ENCODE measurements at places on chromosomes 11 and 22.

GRCh38 chr11:76901144-76901543 is 40.4 kb downstream of the ACER3 start:
- DNase-seq: no peak

DNA sequence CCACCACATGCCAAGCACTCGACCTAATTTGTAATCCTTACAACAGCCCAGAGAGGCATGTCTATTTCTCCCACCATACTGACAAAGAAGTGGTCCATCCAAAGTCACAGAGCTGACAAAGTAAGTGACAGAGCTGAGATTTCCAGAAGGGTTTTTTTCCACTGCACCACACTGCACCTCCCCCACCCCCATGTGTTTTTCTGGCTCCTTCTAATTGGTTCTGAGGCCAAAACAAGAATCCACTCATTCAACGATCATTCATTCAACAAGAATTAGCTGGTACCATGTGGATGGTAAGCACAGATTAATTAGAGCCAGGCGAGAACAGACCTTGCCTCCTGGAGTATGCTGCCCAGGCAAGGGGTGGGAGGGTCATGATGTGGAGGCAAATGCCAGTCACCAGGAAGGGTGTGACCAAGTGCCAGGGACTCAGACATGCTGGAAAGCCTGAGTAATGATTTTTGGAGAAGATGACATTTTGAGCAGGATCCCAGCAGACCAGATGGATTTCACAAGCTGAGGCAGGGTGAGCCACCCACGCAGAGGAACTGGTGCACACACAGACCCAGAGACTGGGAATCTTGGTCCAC is 14.9 kb upstream of the PRG2 start:
- no peak for DNase-seq

DNA sequence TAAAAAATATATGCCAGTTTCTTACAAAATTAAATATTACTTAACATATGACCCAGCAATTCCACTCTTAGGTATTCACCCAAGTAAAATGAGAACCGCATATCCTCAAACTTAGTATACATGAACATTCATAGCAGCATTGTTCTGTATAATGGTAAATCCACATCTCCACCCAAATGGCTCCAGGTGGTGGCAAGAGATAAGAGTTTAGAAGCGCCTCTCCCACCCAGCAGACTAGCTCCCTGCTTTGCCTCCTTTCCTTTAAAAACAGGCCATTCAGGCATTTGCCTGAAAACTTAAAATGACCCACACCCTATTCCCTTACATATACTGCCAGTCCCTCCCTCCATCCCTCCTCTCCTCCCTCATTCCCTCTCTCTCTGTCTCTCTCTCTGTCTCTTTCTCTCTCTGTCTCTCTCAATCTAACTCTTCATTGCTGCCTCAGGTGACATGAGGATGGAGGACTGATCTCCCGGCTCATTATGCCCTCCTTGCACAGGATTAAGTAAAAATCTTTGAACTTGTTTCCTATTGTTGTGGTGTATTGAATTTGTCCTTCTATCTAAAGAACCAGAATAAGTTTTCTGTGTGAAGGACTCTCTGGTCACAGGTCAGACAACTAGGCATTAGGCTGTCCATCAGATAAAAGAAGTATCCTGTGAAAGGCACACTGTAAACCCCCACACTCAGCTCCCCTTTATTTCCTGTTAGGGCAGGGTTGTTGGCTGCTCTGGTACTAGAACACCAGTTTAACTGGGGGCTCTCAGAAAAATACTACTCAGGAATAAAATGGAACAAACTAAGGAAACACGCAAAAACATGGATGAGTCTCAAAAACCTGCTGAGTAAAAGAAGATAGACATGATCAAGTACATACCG is 48.3 kb downstream of the RRP8 start:
- no peak for DNase-seq

DNA sequence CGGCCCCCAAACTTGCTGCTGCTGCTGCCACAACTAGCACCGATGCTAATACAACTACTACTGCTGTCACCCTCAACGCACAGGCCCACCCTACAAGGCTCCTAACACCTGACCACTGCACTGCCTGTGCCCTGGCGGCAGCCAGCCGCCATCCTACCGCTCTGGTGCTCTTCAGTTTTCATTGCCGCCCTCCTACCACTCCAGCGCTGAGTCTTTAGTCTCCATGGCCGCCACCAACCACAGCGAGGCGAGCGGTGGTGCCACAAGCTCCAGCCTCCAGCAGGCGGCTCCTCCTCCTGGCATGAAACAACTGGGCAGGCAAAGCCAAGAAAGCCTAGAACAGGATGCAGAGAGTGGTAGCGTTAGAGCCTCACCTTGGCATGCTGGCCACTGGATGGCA is 5.0 kb upstream of the RFPL3 start:
- DNase-seq: no peak

DNA sequence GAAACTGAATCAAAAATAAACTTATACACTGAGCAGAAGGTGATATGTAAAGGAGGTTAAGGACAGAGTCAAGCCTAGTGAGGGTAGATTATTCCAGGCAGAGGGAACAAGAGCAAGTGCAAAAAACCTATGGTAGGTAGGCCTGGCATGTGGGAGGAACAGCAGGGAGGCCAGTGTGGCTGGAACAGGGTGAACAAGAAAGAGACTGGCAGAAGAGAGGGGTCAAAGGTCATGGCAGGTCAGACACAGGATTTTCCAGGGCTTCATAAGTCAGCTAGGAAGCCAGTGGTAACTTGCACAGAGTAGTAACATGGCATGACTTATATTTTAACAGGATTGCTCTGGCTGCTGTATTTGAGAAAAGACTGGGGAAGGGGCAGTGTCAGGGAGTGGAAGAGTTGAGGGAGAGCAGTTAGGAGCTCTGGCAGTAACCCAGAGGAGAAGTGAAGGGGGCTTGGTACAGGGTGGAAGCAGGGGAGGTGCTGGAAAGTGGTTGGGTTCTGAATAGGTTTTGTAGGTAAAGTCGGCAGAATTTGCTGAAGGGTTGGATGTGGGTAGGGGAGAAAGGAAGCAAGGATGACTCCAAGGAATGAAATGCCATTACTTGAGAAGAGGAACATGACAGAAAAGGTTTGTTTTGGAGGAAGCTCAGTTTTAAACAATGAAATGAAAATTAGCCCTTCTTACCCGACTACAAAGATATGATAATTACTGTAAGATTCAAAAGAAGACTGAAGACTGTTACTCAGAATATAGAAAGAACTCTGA is 86.2 kb downstream of the ZNRF3 start:
- no peak for DNase-seq

GRCh38 chr11:66238786-66239413 is 29.5 kb upstream of the RAB1B start:
- DNase-seq: no peak

- DNase-seq: no peak
These were observed 167.2 kb upstream of the ZBED5 start for GRCh38 chr11:11025087-11025486.

GRCh38 chr11:109756951-109757350 is 335.0 kb downstream of the C11orf87 start:
- DNase-seq: no peak

GRCh38 chr11:74696500-74696899 is 34.7 kb downstream of the CHRDL2 start:
- no peak for DNase-seq

GRCh38 chr11:57481915-57482781 is 21.8 kb downstream of the RTN4RL2 start:
- no peak for DNase-seq

- DNase-seq: no peak
These were observed 65.1 kb downstream of the GRIK4 start for GRCh38 chr11:120576606-120577005.

DNA sequence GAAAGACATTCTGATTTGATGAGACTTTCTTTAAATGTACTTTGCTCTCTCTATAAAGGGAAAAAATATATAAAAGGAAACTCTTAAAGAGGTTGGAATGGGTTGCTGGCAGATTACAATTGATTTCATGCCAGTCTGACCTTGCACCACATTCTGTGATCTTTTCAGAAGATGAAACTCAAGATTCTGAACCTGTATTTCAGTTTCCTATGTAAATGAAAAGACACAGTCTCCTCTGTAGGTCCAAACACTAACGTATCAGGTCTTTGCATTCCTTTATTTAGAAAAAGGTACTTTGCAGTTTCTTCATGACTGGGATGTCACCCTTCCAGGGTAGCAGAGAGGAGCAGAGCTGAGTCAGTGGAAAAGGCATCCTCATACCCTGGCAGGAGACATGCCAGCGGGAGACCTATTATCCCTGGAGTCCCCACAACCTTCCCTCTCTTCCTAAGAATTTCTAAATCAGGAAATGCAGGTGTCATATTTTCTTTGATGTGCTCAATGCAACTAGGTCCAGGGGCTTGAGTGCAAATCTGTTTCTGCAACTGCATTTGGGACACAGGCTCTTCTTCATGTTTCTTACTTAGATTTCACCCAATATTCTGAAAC is 282.6 kb downstream of the CADM1 start:
- no peak for DNase-seq

- DNase-seq: no peak
These were observed 836 bp upstream of the RBM4 start for GRCh38 chr11:66637557-66638176.

GRCh38 chr22:45760682-45761081 is 89.0 kb downstream of the ATXN10 start:
- no peak for DNase-seq

- no peak for DNase-seq
These were observed 200.3 kb upstream of the B3GAT1 start for GRCh38 chr11:134612140-134613030.

DNA sequence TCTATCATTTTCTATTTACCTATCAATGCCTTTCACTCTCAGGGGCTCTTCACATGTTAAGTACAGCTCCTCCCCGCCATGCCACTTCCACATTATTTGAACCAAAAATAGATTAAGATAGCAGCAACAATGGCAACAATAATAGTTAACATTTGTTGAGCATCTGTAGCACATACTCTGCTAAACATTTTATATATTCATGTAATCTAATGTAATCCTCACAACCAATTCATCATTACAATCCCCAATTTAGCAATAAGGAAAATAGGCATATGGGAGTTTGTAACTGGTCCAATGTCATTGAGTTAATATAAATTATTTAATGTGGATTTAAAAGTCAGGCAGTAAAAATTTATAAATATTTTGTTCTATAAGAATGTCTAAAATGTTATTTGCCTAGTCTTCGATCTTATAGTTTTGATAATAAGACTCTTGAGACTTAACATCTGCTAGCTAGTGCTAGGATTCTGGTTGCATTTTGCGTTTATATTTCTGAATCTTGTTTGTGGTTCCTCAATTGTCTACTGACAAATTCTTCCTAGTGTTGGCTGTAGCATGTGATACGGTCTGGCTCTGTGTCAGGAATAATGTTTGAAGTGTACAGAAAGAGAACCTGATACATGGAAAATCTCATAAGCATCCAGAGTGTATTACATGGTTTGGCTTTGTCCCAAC is 621.5 kb upstream of the LUZP2 start:
- DNase-seq: no peak

- DNase-seq: no peak
These were observed 384.1 kb downstream of the CTTN start for GRCh38 chr11:70782401-70782913.

- DNase-seq: no peak
These were observed 23.8 kb downstream of the SYTL2 start for GRCh38 chr11:85787168-85787567.

DNA sequence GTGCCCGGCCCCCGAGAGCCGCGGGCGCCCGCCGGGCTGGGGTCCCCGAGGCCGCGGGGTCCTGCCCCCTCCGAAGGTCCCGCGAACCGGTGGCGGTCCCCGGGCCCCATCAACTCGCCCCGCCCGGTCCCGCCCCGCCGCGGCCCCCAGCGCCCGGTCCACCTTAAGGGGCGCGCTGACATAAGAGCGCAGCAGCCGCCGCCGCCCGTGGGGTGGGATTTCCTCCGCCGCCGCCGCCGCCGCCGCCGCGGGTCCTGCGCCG is at the start of gene ZDHHC8:
Gene ZDHHC8 (plus strand): TSS at position 208 of the 262 bp plus-strand sequence. CDS start 144 bp downstream, outside the sequence.
- DNase-seq: no peak

GRCh38 chr11:45688472-45689033 is 23.1 kb upstream of the CHST1 start:
- no peak for DNase-seq

DNA sequence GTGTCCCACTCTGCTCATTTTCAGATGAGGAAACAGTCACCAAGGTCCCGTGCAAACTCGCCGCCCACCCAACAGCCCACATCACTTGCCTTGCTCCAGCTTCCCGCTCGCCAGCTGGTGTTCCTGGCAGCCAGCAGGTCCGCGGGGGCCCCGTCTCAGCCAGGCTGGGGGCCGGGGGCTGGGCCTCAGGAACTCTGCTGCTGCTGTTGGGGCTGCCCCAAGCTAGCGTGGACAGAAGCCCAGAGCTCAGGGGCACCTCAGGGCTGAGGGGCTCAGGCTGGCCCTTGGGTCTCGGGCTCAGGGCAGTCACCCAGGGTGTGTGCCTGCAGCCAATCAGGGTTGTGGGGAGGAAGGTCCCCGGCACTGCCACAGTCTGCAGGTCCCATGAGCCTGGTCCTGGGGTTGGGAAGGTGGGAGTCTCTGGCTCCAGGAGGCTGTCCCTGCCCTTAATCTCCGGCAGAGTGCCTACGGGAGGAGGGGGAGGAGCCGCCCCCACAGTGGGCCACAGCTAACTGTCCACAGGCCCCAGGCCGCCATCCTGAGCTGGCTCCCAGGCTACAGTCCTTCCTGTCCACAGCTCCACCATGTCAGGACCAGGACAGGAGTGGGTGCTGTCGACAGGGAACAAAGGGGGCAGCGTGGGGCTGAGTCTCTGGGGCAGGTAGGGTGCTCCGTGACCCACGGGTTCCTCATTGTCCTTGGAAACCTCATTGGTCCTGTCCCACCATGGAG is 65.2 kb downstream of the ARFGAP3 start:
- no peak for DNase-seq

DNA sequence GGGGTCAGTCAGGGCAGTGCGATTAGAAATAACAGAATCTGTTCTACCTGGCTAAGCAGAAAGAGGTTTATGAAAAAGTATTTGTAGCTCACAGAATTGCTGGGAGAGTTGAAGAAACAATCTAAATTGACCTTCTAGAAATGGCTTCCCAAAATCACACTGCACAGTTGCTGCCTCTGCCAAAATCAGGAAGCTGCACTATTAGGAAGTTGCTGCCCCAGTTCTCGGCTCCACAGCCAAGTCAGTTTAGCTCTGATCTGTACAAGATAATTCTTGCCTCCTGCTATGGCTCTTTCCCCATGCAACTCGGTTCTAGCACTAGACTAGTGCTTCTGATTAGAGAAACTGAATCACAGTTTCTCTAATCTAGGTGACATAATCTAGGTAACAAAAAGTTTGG is 16.0 kb upstream of the CCDC90B start:
- DNase-seq: no peak

DNA sequence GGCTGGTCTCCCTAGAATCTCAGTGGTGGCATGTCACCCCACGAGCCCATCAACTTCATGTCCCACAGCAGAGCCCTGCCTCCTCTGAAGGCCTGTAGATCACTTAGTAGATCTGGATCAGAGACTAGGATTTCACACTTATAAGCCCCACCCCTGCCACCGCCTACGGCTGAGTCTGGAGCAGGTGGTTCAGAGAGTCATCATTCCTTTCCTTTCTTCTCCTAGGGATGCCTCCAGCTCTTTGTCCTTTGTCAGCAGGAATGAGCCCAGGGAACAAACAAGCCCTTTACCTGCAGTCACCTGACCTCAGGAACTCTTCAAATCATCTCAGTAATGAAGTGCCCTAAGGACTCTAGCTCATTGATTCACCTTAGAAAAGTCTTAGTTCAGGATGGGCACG is 37.8 kb downstream of the SCGB1A1 start:
- no peak for DNase-seq

All from stimulated activated CD8-positive, alpha-beta memory T cell treated with anti-CD3 and anti-CD28 coated beads, Interleukin-7, amount 100 ng/mL, for 1 hour (primary cell).